HepG2 (cell line): ENCODE measurements at places on chromosomes 3 and 15. TPM values are rescaled to one million over a fixed set of nuclear protein-coding genes. Genes with fewer than 3 reads are reported as not detected.

- no peak for DNase-seq
Observed at GRCh38 chr3:62700357-62700756, 174.9 kb downstream of the CADPS start.

DNA sequence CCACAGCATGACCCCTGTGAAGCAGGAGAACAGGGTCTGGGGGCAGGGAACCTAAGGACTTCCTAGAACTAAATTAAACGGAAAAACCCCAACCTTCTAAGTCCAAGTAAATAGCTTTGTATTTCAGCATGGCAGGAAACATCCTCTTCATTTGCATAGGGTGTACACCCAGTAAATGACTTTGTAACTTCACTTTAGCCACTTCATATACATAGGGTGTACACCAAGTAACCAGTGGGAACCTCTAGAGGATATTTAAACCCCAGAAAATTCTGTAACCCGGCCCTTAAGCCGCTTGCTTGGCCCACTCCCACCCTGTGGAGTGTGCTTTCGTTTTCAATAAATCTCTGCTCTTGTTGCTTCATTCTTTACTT, 41.8 kb downstream of the FSD2 start:
- no peak for DNase-seq

DNA sequence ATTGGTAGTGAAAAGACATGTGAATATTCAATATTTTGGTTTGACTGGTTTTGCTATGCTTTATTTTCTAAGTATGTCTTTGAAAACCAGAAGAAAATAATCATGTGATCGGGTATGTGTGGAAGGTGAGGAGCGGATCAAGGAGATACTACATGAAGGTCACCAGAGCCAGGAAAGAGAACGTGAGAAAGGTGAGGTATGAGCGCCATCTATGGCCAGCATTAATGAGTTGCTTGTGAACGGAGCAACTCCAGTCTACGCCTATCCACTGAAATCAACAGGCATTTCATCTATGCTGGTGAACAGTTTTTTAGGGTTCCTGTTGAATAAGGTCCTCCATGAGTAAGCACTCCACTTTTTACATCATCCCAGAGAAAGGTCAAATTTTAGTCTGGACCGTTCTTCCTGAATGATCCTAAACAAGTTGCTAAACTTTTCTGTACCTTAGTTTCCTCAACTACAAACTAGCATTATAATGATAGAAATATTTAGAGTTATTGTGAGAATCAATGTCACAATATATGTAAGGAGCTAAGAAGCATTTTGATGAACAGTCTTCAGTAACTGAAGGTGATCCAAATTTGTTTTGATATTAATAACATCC, 1435.2 kb upstream of the CADM2 start:
- DNase-seq = peak; percentile 64

- peak; percentile 52 for DNase-seq
Observed at GRCh38 chr3:121995161-121996137, 26.6 kb downstream of the ILDR1 start.

- no peak for DNase-seq
Observed at GRCh38 chr3:172464306-172464705, 16.1 kb upstream of the GHSR start.

- no peak for DNase-seq
Observed at GRCh38 chr3:179682426-179683080, 29.7 kb downstream of the USP13 start.

DNA sequence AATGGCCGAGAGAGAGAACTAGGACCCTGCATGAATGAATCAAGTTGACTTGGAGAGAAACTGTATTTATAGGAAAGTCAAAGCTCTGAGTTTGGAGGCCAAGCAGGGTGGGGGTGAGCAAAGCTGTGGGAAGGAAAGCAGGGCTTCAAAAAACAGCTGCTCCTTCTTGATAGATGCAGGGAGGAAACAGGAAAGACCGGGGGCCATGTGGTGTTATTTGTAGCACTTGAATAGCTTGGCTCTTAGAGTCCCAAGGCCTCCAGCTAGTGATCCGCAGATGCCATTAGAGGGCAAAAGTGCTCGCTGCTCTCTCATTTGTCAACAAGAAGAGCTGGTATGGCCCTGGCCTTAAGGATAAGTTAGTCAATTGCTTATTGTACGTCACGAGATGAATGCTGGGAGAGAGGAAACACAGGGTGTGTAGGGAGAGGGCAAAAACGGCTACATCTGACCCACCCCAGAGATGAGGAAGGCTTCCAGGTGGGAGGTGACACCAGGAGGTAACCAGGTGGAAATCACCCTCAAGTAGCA, at the start of gene ALG1L2:
TSS of gene ALG1L2 (plus strand) at position 481 of the 531 bp plus-strand sequence. CDS start 186 bp downstream, outside the sequence.
- DNase-seq = no peak

DNA sequence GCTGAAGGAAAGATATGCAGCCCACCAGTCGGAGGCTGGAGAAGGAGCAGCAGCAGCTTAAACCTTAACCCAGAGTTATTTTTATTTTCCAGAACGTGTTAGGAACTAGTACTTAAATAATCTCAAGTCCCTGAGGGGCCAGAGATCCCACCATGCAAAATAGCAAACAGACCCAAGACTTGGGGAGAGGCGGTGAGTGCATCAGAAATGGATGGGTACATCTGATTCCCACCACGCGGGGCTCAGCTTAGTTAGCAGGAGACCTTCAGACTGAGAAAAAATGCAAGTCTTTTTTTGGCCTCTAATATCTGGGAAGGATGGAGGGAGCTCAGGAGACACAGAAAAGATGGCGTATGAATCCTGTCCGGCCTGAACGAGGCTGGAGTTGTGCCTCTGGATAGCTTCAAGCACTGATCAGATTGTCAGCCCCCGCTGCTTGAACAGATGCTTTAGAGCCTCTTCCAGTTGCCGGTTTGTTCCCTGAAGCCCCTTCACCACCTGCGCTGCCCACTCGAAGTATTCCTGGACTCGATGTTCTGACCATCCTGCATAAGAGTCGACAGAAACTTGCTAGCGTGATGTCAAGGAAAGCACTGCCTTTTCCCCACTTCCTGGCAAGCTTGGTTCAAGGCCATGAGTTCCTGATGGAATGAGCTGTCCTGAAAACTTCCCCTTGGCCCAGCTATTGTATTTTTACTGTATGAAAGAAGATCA, 1.3 kb downstream of the HDDC3 start:
- no peak for DNase-seq

GRCh38 chr3:45516829-45517228, 77.7 kb upstream of the LIMD1 start:
- no peak for DNase-seq

The EXD1 gene
- total RNA-seq = not detected in 2 replicates

The CLEC3B gene
- total RNA-seq = not detected in 2 replicates
